ENCODE measurements at places on chromosomes 12 and 14.
A peak's percentile ranks its signal among the peaks of the same experiment; 100 is the strongest.

GRCh38 chr12:63779498-63780481, at the start of gene RXYLT1:
TSS of gene RXYLT1 (plus strand) at chr12:63779909. CDS start at chr12:63779961, 52 bp downstream.
- DNase-seq: peak; percentile 82

- no peak for DNase-seq
Measured at GRCh38 chr12:113070117-113070906, 13.8 kb downstream of the DTX1 start.

- no peak for DNase-seq
Measured at GRCh38 chr12:117069926-117070900, 29.0 kb downstream of the TESC start.

DNA sequence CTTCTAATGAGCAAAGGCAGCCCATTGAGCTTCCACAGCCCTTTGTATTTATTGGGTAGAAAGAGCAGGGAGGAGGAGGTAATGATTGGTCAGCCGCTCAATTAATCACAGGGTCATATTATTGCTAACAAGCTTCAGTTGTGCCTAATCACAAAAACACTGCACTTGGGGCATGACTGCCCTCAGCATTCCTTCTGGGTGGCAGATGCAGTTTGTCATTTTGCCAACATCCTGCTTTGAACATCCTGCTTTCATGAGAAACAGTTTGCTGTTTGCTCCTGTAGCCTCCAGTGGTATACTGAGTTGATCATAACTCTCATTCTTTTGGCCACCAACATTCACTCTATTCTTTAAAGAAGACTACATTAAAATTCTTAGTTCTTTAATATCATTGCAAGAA, 462.9 kb upstream of the MIS18BP1 start:
- no peak for DNase-seq

DNA sequence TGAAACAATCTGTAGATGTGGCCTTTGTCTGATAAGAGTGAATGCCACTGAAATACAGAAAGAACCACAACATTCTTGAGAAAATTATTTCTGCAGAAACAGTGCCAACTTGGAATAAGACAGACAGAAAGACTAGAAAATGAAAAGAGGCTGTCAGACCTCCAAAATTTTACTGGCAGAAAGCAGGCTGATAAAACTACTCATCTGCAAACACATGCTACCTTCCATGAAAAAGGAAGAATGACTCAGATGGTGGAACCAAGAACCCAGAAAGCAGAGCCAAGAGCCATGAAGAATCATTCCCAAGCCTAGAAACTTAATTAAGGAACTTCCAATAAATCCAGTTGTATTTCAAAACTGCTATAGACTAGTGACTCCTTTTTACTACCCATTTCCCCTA, 31.9 kb upstream of the OSBPL8 start:
- no peak for DNase-seq

- DNase-seq: no peak
Measured at GRCh38 chr12:77766224-77766623, 64.5 kb upstream of the NAV3 start.

DNA sequence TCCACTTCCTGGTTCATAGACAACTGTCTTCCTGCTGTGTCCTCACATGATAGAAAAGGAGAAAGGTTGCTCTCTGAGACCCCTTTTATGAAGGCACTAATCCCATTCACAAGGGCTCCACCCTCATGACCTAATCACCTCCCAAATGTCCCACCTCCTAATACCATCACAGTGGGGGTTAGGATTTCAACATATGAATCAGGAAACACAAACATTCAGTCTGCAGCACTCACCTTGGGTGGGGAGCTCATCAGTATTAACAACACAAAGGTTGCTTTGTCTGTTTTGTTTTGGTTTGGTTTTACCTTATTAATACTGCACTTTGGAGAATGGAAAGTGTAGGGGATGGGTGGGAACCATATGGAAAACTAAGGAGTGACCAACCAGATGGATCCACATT, 10.5 kb upstream of the SMCO2 start:
- no peak for DNase-seq

DNA sequence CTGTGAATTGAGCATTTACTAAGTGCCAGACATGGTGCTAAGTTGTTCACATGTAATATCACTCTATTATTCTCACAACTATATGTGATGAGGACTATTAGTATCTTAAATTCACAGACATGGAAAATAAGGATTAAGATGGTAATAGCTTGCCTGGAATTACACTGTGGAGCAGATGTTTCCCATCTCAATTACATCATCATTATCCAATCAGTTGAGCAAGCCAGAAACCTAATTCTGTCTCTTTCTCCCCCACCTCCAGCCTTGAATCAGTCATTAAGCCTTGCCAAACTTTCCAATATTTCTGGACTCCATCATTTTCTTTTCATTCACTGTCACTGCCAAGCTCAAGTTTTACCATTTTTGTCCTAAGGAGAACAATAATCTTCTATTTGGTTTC, 287.8 kb upstream of the KITLG start:
- no peak for DNase-seq

DNA sequence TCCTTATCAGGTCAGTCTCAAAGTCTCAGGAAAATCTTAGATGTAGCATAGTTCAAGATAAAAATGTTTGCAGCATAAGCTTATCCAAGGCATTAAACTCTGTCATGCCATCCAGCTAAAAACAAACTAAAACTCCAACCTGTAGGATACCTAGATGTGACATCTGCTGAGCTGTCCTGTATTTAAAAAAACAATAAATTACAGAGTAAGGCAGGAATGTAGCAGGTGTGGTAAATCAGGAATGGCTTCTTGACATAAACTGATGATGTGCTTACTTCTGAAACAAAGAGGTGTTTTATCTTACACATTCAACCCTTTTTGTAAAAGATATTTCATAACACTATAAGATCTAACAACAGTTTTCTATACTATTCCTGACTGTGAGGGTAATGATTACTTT, 30.6 kb upstream of the DLGAP5 start:
- DNase-seq: no peak

GRCh38 chr14:69624136-69624535, 12.7 kb downstream of the SUSD6 start:
- no peak for DNase-seq

DNA sequence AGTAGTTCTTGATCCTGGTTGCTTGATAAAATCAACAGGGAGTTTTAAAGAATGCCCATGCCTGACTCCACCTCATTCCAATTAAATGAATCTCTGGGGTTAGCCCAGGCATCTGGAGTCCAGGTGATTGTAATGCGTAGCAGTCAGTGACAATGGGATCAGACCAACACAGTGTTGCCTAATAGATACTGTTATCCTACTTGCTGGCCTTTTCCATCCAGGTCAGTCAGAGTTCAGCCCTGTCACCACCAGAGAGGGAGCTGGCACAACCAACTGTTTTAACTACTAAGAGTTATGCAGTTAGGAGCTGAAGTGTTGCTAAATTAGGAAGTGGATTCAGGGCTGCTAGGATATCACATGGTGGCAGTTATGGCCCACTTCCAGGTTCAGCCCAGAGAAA, 107.1 kb downstream of the GPR135 start:
- no peak for DNase-seq

GRCh38 chr14:75267141-75267721, 11.4 kb upstream of the FOS start:
- peak; percentile 79 for DNase-seq

- DNase-seq: no peak
Measured at GRCh38 chr12:128715485-128715884, 108.3 kb downstream of the SLC15A4 start.

DNA sequence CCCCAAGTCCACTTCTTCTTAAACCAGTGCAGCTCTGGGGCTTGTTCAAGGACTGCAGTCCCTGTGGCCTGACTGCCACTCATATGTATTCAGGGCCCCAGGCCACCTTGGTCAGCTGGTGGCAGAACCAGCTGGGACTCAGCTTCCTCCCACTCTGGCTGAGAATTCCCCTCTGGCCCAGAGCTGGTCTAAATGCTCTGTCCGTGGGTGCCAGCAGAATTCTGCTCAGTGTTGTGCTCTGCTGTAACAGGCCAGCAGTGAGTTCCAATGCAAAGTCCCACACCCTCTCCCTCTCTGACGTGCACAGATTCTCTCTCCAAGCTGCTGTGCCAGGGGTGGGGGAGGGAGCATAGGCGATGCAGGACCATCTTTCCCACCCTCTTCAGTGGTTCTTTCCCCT, 210.4 kb upstream of the RGS6 start:
- DNase-seq: no peak

- no peak for DNase-seq
Measured at GRCh38 chr12:28158353-28158752, 31.9 kb upstream of the CCDC91 start.

GRCh38 chr14:105854600-105855245, 328.3 kb downstream of the TMEM121 start:
- DNase-seq: no peak

DNA sequence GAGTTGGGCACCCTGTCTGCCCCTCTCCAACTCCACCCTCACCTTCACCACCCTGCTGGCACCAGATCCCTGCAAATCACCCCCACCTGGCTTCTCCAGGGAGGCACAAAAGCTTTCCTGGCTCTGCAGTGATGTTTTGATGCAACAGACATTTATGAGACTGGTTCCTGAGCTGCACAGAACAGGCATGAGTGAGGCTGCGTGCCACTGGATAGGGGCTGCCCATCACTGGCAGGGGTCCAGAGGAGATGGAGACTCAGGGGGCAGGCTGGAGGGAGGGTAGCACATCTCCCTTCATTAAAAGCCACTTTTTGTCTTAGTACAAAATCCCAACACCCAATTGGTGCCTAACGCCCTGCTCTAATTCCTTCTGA, 17.3 kb upstream of the ZDHHC22 start:
- DNase-seq: no peak

GRCh38 chr12:49965836-49966235, 4.2 kb downstream of the AQP5 start:
- no peak for DNase-seq

DNA sequence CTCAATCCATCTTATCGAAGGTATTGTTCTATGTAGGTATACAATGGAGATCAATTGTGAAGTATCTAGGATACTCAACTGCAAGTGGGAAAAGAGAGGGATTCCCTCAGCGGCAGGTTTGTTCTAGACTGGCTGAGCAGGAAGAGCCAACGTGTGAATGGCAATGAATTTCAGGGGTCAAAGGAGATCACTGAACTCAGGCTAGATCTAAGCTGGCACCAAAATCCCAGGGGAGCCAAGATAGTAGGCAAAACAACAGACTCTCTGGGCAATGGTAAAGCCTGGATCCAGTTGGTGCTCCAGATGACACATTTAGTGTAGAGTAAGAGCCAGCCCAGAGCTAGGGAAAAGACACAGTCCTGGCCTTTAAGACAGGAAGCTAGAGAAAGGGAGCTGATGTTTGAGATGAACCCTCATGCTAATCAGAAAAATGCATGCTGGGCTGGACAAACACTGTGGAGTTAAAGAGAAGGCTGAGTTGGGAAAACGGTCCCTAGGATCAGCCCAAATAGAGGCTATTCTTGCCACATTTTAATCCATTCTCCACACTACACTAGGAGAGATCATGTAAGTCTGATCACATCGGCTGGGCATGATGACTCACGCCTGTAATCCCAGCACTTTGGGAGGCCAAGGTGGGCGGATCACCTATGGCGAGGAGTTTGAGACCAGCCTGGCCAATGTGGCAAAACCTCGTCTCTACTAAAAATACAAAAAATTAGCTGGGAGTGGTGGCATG, 45.6 kb downstream of the EFCAB11 start:
- DNase-seq: no peak

DNA sequence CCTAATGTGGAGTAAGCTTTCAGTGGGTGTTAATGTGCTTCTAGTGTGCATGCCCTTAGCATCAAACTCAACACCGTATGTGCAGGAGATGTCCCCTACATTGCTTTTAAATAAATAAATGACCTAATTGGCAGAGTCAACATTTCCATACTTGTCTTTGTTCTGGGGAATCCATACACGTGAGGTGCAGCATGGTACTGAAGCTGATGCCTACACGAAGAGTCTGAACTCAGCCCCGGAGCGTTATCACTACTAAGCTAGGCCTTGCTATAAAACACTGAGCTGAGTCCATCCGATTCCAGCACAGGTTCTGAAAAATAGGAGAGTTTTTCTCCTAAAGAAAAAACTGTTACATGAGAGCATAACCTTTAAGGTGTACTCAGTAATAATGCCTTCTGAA, 125.0 kb upstream of the DYRK2 start:
- no peak for DNase-seq

GRCh38 chr12:31687101-31687527, 27.6 kb downstream of the ETFBKMT start:
- DNase-seq: no peak

DNA sequence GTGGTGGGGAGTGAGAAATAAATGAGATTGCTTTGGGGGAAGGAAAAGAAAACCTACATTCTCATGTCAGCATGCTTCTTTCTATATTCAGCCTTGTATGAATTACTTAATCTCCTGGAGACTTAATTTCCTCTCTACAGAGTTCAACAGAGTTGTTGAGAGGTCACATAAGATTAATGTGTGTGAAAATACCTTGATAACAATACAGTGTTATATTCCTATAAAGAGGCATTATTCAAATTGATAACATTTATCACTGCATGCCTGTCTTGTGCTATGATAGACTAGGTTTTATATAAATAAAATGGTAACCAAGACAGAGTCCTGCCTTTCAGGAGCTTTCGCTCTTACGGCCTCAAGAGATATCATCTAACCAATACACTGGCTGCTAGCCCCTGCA, 9.6 kb downstream of the FLRT2 start:
- peak; percentile 34 for DNase-seq

DNA sequence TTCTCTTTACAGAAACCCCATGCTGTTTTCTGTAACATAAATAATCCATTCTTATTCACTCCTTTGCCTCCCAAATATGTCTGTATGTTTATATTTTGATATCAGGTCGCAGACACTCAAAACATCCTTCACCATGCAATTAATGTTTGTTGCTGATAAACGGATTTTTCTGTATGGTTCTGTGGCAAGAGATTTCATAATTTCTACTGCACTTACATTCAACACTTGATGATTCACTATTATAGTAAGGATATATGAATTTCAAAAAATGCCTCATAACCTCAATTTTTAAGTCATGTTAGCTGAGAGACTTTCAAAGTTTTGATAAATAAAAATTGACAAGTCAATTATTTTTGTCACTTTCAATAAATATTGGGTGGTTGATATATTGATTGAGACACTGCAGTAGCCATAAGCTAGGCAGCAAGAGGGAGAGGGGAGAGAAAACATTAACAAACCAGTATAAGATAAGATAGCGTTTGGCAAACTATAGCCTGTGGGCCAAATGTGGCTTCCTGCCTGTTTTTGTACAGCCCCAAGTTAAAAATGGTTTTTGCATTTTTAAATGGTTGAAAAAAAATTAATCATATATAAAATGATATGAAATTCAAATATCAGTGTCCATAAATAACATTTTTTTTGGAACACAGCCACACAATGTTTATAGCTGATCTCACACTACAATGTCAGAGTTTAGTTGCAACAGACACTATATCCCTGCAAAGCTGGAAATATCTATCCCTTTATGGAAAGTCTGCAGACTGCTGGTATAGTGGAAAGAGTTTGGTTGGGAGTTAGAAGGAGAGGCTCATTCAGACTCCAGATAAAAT, 18.3 kb downstream of the ALDH6A1 start:
- DNase-seq: peak; percentile 39

DNA sequence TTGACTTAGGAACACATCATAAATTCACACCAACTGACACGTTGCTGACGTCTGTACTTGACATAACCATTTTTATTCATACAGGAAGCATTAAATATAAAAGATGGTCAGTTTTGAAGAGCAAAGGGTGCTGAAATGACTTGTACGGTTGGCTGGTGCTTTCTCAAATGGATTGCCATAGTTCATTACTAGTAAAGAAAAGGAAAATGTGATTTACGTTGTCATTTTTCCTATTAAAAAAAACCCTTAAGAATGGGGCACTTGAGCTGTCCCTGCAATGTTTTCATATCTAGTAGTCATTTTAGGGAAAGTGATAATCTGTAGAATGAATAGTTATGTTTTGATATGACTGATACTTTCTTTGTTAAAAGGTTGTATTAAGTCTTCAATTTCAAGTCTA, 22.5 kb upstream of the MANSC4 start:
- DNase-seq: no peak

- DNase-seq: no peak
Measured at GRCh38 chr12:94143438-94143837, 4.9 kb upstream of the PLXNC1 start.
